Urinary bladder (tissue), 4 donors: ENCODE measurements at places on chromosomes 3 and 15. TPM values are rescaled to one million over a fixed set of nuclear protein-coding genes. Genes with fewer than 3 reads are reported as not detected.

The ELL3 gene
- total RNA-seq: 5.4 TPM

The ITIH1 gene
- not detected for total RNA-seq

The CCR9 gene
- not detected for total RNA-seq

The GPR156 gene
- 2.0 TPM for total RNA-seq

The UBP1 gene
- 59.6 TPM for total RNA-seq

The TLR9 gene
- total RNA-seq: 0.11 TPM

The TMEM212 gene
- total RNA-seq: not detected

The HCLS1 gene
- total RNA-seq: 11.6 TPM

The CFAP100 gene
- total RNA-seq: not detected

The STRIT1 gene
- total RNA-seq: 1.4 TPM

The WDR49 gene
- total RNA-seq: 17.1 TPM

The FSIP1 gene
- 3.0 TPM for total RNA-seq

The ATP13A5 gene
- total RNA-seq: not detected

The B3GNT5 gene
- 18.3 TPM for total RNA-seq

The TTLL13 gene
- total RNA-seq: not detected

The SEC61A1 gene
- total RNA-seq: 124 TPM

The MRPL3 gene
- total RNA-seq: 108 TPM

The DISP2 gene
- 0.63 TPM for total RNA-seq
